ENCODE measurements at places on chromosomes 7 and 10.

GRCh38 chr7:77354484-77354883, 61.7 kb downstream of the GSAP start:
- no peak for DNase-seq

DNA sequence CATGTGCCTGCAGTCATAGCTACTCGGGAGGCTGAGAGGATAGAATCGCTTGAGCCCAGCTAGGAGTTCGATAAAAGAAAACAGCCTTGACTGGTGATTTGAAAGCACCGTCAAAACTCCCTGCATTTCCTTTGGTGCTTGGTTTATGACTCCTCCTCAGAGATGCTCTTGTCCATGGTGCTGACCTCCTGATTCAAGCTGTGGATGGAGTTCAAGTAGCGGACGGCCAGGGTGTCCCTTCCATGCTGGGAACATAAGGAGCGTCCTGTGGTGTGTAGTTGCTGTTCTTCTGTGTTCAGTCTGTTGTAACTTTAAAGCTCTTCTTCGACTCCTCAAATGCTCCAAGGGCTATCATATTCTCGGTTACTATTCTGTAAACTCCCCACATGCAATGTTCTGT, 382.5 kb upstream of the KIAA1217 start:
- DNase-seq: no peak

- no peak for DNase-seq
Measured at GRCh38 chr7:18861514-18862118, 255.8 kb downstream of the TWIST1 start.

- DNase-seq: no peak
Measured at GRCh38 chr7:34603711-34604444, 54.1 kb upstream of the NPSR1 start.

GRCh38 chr7:2641406-2642393, 9.9 kb downstream of the TTYH3 start:
- DNase-seq: no peak

DNA sequence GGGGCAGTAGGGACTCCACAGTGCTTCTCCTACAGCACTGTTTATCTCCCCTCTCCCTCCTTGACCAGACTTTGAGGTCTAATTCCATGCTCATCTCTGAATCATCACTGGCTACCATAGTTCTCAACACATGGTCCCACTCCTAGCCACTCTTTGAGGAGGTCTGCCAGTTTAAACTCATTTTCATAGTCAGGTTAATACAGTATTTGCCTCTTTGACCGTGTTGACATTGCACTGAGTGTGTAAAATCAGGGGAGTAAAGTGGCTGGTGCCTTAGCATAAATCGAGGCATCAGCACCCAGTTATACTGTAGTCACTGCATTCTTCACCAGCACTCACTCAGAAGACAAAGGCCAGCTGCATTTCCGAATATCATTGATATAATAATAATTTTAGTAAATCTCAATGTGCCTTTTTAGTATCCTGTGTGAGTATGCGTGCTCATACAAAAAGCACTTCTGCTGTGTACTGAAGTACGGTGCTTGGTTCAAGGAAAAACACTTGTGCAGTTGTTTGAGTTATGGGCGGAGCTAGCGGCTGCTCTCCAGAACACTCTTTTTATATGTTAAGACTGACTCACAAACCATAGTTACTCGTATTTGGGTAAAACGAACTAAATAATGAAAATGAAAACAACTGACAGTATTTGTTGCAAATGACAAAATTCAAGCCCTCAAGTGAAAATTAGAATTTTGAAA, 89.7 kb downstream of the GALNT11 start:
- DNase-seq: no peak

Data from NCI-H1694 treated with DMSO at 0.1 percent for 48 hours (cell line).